ENCODE measurements at places on chromosomes 3 and 15.

- H3K4me1 ChIP-seq: peaks cover 69% of the 10 kb centered on the region
- H3K27ac ChIP-seq: peak overlapping the region; percentile 98
- no peaks in the 10 kb centered on the region for H3K36me3 ChIP-seq
- peak; percentile 84 for DNase-seq
- peak overlapping the region; percentile 67 for H3K4me3 ChIP-seq
- H3K27me3 ChIP-seq: peaks cover 13% of the 10 kb centered on the region
These were observed 1.1 kb downstream of the HHATL start for GRCh38 chr3:42701371-42702065.

DNA sequence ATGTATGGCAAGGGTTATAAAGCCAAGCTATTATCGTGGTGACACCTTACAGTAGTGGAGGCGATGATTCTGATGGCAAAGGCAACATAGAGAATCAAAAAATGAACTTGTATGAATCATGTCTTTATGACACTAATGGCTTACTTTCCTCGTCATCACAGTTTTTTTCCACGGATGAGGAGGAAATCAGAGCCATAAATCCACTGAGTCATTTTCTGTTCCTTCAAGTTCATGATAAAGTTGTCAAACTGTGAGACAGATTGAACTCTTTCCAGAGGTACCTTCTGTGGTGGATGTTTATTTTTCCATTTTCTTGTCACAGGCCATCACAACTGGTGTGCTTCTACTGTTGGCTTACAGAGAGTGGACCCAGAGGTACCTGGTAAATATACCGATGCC is 8.5 kb downstream of the TMEM212 start:
- DNase-seq: no peak
- H3K4me3 ChIP-seq: no peak overlapping the region
- no peak overlapping the region for H3K27ac ChIP-seq
- no peaks in the 10 kb centered on the region for H3K36me3 ChIP-seq
- H3K4me1 ChIP-seq: peaks cover 16% of the 10 kb centered on the region
- no peaks in the 10 kb centered on the region for H3K27me3 ChIP-seq

GRCh38 chr3:38165722-38166387 is 518 bp downstream of the OXSR1 start:
- H3K27ac ChIP-seq: peak overlapping the region; percentile 95
- H3K4me1 ChIP-seq: peaks cover 49% of the 10 kb centered on the region
- H3K36me3 ChIP-seq: no peaks in the 10 kb centered on the region
- no peak for DNase-seq

DNA sequence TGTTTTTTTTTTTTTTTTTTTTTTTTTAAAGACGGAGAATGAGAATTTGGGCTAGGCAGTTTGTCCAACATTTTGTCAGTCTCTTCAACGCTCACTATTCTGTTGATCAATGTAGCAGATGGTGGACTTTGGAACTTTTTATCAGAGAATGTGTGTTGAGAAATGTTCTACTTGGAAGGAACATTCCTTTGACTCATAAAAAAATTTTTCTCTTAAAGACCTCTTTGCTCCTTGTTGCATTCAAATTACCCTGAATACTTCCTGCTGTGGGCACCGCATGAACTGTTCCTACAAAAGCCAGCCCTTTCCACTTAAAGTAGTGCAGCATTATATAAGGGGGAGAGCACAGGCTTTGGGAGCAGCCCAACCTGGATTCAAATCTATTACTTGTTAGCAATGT is 182.9 kb downstream of the AKAP13 start:
- H3K4me3 ChIP-seq: no peak overlapping the region
- DNase-seq: no peak
- H3K27ac ChIP-seq: peak overlapping the region; percentile 67
- no peaks in the 10 kb centered on the region for H3K36me3 ChIP-seq
- peaks cover 68% of the 10 kb centered on the region for H3K4me1 ChIP-seq

GRCh38 chr3:119322835-119323722 is 28.9 kb downstream of the ARHGAP31 start:
- peak overlapping the region; percentile 93 for H3K27ac ChIP-seq
- peak overlapping the region; percentile 72 for H3K4me3 ChIP-seq
- peak; percentile 88 for DNase-seq
- H3K4me1 ChIP-seq: peaks cover 92% of the 10 kb centered on the region
- no peaks in the 10 kb centered on the region for H3K36me3 ChIP-seq

GRCh38 chr3:168807448-168807847 is 711.7 kb upstream of the GOLIM4 start:
- no peak overlapping the region for H3K4me3 ChIP-seq
- DNase-seq: no peak
- H3K27me3 ChIP-seq: no peaks in the 10 kb centered on the region
- no peaks in the 10 kb centered on the region for H3K36me3 ChIP-seq

DNA sequence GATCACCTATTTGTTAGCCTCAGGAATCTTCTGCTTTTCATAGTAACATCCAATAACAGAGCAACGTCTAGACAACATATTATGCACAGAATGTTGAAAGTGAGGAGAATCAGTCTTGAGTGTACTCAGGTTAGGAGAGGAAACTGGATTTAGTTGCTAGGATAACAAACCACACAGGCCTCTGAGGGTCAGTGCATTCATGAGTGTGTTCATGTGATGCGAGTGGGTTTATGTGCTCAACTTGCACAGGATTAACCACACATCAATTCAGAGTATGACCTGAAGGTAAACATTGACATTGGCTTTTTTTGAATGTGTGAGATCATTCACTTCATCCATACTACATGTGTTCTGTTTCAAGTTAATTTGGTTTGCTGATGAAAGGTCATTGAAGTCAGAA is 287.6 kb downstream of the DIPK2A start:
- no peaks in the 10 kb centered on the region for H3K36me3 ChIP-seq
- no peak for DNase-seq
- H3K27ac ChIP-seq: no peak overlapping the region
- no peak overlapping the region for H3K4me3 ChIP-seq

DNA sequence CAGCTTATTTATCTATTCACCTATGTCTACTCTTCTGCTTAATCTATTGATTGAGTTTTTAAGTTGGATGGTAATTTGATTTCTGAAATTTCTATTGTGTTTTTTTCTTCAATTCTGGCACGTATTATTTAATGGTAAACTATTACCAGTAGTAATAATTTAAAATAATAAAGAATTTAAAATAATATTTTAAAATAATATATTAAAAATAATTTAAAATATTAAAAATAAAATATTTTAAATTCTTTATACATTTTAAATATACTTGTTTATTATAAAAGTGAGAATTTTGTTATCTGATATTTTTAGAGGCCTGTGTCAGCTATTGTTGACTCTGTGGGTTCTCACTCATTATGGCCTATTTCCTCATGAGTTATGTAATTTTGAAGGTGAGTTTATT is 100.7 kb upstream of the SPATA16 start:
- H3K36me3 ChIP-seq: no peaks in the 10 kb centered on the region
- no peaks in the 10 kb centered on the region for H3K4me1 ChIP-seq
- H3K27me3 ChIP-seq: no peaks in the 10 kb centered on the region
- no peak overlapping the region for H3K27ac ChIP-seq
- no peak for DNase-seq
- H3K4me3 ChIP-seq: no peak overlapping the region
